Retina (tissue), 1 donor: ENCODE measurements at places on chromosomes 16 and 17.
A peak's percentile ranks its signal among the peaks of the same experiment; 100 is the strongest.

DNA sequence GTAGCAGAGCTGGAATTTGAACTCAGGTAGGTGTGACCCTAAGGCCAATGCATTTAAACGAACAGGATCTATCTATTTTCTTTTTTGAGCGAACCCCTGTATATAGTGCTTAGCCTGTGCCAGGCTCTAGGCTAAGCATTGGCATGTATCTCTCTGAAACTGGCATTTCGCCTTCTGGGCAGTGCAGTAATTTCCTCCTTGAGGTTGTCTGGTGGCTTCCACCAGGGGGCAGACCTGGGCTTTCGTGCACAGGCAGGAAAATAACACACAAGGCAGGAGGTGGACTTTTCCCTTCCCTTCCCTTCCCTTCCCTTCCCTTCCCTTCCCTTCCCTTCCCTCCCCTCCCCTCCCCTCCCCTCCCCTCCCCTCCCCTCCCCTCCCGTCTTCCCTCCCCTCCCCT, 34.4 kb upstream of the PRKCB start:
- DNase-seq, result peak; percentile 43

DNA sequence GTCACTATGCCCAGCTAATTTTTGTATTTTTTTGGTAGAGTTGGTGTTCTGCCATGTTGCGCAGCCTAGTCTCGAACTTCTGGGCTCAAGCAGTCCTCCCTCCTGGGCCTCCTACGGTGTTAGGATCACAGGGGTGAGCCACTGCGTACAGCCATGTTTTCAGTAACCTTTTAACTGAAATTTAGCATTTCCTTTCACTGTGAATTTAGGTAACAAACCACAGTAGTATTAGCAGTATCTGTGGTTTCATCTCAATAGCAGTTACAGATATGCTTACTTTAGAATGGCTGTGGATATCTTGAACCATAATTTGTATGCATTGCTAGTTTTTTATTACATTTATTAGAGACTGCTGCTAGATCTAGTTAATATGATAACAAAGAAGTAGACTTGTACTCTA, 4.3 kb upstream of the RANGRF start:
- no peak for DNase-seq

DNA sequence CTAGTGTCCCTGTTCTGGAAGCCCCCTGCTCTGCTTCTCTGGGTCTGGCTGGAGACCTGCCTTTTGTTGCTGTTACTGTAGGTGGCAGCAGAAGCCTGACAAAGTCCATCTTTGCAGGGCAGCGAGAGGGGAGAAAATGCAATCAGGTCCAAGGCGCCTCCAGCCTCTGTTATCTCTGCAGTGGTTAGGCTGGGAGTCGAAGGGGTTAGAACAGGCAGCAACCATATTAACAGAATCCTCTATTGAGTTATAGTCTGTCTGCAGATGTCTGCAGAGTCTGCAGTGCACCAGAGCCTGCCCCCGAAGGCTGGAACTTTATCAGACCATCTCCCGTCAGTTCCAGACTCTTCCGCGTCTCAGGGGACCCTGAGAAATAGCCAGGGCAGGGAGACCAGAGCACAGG, 404.9 kb upstream of the EEF2KMT start:
- DNase-seq, result peak; percentile 70

- no peak for DNase-seq
Observed at GRCh38 chr16:23832882-23833281, 2.9 kb upstream of the PRKCB start.

DNA sequence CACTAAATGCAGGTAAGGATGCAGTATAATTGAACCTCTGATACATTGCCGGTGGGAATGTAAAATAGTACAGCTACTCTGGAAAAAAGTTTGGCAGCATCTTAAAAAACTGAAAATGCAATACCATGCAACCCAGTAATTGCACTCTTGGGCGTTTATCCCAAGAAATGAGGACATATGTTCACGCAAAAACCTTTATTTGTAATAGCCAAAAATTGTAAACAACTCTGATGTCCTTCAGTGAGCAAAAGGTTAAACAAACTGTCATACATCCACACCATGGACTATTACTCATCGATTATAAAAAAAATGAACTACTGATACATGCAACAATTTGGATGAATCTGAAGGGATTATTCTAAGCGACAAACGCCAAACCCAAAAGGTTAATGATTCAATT, 16.9 kb downstream of the SYNRG start:
- DNase-seq, result no peak

GRCh38 chr17:56021681-56022190, 131.5 kb upstream of the ANKFN1 start:
- DNase-seq, result no peak

- DNase-seq, result no peak
Observed at GRCh38 chr16:87834005-87834667, 35.2 kb downstream of the SLC7A5 start.

GRCh38 chr17:65774787-65775186, 213.3 kb upstream of the AXIN2 start:
- no peak for DNase-seq

DNA sequence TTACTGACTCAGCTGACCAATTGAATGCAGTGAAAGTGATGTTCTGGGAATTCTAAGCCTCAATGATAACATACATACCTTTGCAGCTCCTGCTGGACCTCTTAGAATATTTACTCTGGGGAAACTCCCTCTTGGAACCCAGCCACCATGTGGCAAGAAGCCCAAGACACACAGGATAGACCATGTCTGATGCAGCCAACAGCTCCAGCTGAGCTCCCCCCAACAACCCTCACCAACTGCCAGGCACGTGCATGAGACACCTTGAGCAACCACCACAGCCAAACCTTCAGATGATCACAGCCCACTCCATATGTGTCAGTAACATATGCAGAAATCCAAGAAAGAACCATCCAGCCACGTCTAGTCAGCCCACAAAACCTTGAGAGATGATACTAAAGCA, 53.0 kb downstream of the XYLT1 start:
- DNase-seq, result no peak

DNA sequence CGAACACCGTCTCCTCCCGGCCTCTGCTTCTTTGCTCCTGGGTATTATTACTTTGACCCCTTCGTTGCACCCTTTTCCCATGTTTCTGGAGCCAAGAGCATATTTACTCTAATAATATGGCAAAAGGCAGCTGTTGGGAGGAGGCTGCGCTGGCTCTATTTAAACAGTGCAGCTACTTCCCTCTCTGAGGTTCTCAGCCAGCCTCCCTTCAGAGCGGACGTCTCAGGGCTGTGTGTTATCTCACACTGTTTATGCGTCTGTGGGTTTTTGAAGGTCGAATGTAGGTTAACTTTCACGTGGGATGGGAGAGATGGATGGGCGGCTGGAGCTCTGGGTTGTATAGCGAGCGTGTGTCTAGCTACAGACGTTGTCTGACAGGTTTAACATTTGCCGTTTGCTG, 45.3 kb downstream of the COX4I1 start:
- no peak for DNase-seq

DNA sequence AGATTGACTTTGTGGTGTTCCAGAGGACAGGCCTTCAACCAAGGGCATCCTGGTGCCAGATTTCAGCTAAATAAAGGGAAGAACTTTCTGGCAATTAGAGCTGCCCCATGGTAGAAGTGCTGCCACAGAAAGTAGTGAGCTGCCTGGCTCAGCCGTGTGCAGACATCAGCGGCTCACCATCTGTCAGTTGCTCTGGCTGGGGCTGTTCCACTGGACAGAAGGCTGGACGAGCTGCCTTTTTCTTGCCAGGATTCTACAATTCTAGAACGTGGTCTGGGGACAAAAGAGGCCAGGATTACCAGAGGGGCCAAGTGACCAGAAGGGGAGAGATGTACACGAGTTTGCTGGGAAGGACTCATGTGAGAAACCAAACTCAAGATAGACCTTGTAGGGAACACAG, 107.0 kb upstream of the RPL38 start:
- peak; percentile 18 for DNase-seq

DNA sequence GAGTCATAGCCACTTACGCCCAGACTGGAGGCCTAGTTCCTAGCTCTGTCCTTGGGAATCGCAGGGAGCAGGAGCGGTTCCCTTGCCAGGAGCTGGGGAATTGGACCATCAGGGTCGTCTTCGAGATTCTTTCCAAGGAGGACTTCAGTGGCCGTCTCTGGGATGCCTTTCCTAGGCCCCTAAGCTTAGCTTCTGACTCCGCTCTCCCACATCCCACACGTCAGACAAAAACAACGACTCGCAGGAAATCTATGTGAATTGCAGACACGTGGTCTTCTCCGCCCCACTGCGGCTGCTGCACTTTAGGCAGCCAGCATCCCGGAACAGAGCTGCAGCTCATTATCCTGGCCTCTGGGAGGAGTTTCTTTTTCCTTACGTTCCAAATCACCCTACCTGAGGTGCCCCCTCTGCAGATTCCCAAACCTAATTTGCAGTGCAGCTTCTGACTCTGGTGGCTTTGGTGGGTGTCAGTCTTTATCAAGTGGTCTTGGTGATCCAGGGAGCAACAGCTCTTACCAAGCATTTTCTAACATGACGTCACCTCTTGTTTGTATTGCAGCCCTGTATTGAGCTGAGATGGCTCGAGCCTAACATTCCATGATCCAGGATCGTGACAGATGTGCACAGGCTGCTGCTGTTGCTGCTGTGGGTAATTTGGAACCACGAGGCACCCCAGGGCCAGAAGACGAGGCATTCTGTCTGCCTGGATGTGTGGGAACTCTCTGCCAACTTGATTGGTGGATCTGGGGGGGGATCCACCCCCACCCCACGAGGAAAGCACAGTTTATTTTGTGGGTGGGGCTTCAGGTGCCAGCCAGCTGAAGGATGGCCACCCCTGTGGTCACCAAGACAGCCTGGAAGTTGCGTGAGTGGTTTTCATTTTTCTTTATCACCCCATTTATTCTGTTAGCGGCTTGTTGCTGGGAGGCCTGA, 1.1 kb downstream of the KATNB1 start:
- peak; percentile 59 for DNase-seq

DNA sequence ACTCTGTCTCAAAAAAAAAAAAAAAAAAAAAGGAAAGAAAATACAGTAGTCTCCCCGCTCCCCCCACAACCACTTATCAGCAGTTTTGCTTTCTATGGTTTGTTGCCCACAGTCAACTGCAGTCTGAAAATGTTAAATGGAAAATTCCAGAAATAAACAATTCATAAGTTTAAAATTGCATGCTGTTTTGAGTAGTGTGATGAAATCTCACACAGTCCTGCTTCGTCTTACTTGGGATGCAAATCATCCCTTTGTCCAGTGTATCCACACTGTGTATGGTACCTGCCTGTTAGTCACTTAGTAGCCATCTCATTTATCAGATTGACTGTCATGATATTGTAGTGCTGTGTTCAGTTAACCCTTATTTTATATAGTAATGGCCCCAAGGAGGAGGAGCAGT, 41.5 kb downstream of the NF1 start:
- DNase-seq, result no peak

GRCh38 chr17:46818316-46818928, at the start of gene WNT3:
TSS of gene WNT3 (minus strand) at chr17:46818692. CDS start at chr17:46818597, 95 bp downstream.
- peak; percentile 70 for DNase-seq

GRCh38 chr17:16930571-16931317, 41.2 kb downstream of the TNFRSF13B start:
- no peak for DNase-seq

DNA sequence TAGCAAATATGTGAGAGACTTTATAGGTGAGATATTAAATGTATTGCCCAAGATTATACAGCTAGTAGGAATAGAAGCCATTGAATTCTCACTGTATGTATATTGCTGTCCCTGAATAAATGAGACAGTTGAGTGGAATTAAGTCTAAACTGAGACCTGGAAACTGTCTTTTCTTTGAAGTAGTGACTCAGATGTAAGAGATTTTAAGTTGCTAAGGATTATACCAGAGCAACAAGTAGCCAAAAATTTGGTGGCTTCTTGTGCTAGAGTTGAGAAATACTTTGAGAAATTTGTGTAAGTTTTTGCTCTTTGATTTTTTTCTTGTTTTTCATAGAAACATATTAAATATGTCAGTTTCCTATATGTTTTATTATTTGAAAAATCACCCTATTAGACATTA, 58.7 kb downstream of the TANC2 start:
- no peak for DNase-seq

DNA sequence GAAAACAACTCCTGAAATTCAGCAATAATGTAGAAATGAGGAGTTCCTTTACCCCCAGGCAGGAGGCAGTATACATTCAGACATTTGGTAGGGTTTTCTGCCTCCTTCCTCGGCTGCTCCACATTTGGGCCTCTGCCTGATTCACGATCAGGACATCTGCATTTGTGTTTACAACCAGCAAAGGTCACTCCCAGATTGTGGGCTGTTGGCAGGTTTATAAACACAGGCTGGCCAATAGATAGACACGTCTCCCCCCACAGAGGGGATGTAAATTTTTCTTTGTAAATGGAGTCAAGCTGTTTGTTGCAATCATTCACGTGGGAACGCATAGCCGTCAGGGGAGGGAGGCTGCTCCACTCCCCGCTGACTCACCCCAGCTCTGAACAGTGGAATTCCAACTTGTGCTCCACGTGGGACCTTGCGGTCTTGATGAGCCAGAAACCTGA, 252.1 kb upstream of the N4BP1 start:
- no peak for DNase-seq

DNA sequence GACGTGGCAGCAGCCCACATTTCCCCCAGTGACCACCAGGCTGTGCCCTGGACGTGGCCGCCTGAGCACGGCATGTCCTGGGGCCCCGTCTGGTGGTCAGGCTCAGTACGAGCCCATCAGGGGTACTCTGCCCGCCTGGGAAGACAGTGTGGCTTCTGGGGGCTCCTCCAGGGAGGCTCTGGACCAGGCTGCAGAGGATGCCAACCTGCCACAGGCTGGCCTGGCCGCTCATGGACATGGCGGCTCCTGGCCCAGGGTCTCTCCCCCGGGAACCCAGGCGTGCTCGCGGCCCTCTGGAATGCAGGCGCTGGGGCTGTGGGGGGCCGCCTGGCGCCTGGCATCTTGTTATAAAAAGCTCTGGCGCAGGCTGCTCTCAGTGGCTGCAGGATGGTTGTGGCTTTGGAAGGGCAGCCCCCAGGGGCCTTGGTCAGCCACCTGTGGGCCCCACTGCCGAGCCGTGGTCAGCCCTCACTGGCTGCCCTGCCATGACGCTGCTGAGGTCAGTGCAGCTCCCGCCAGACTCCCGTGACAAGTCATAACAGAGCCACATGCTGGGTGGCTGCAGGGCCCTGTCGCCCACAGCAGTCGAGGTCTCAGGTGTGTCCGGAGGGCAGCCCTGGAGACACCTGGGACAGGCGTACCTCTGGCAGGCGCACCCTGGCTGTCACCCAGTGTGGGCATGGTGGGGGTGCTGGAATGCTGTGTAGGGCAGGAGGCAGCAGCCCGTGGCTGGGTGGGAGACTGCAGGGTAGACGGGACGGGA, 15.0 kb downstream of the CENPX start:
- peak; percentile 68 for DNase-seq
